ENCODE measurements at places on chromosomes 3 and 15. TPM values are rescaled to one million over a fixed set of nuclear protein-coding genes. Genes with fewer than 3 reads are reported as not detected.

The SLC27A2 gene
- total RNA-seq, result not detected

The CLDN16 gene
- not detected for total RNA-seq

The SLC2A2 gene
- total RNA-seq, result not detected

The FAM107A gene
- 7.0 TPM for total RNA-seq

The PHC3 gene
- total RNA-seq, result 14.4 TPM

The FAM81A gene
- 0.97 TPM for total RNA-seq

The GOLGA8J gene
- not detected for total RNA-seq

The ISLR gene
- total RNA-seq, result 89.9 TPM

The HEG1 gene
- 195 TPM for total RNA-seq

The GADL1 gene
- total RNA-seq, result not detected

The LDHAL6B gene
- total RNA-seq, result not detected

The ARPP21 gene
- not detected for total RNA-seq

The KIF23 gene
- total RNA-seq, result 9.9 TPM

The P3H2 gene
- total RNA-seq, result 13.9 TPM

The NANOGP8 gene
- total RNA-seq, result not detected

The SH2D7 gene
- not detected for total RNA-seq

The BBS4 gene
- total RNA-seq, result 8.6 TPM

The PPARG gene
- 19.1 TPM for total RNA-seq

The LRRC58 gene
- 26.4 TPM for total RNA-seq

The PARP6 gene
- 19.3 TPM for total RNA-seq

The IL12A gene
- 2.9 TPM for total RNA-seq

The GOLGA6B gene
- total RNA-seq, result not detected
